ENCODE measurements at places on chromosomes 7 and 10.
A peak's percentile ranks its signal among the peaks of the same experiment; 100 is the strongest.

- DNase-seq = peak; percentile 28
Observed at GRCh38 chr7:44678471-44679179, 70.0 kb upstream of the ZMIZ2 start.

- no peak for DNase-seq
Observed at GRCh38 chr7:157682064-157682945, 345.5 kb downstream of the DNAJB6 start.

GRCh38 chr10:78919181-78919966 is 149.4 kb upstream of the ZMIZ1 start:
- DNase-seq = no peak

GRCh38 chr10:124663766-124664360 is 80.3 kb downstream of the FAM53B start:
- no peak for DNase-seq

DNA sequence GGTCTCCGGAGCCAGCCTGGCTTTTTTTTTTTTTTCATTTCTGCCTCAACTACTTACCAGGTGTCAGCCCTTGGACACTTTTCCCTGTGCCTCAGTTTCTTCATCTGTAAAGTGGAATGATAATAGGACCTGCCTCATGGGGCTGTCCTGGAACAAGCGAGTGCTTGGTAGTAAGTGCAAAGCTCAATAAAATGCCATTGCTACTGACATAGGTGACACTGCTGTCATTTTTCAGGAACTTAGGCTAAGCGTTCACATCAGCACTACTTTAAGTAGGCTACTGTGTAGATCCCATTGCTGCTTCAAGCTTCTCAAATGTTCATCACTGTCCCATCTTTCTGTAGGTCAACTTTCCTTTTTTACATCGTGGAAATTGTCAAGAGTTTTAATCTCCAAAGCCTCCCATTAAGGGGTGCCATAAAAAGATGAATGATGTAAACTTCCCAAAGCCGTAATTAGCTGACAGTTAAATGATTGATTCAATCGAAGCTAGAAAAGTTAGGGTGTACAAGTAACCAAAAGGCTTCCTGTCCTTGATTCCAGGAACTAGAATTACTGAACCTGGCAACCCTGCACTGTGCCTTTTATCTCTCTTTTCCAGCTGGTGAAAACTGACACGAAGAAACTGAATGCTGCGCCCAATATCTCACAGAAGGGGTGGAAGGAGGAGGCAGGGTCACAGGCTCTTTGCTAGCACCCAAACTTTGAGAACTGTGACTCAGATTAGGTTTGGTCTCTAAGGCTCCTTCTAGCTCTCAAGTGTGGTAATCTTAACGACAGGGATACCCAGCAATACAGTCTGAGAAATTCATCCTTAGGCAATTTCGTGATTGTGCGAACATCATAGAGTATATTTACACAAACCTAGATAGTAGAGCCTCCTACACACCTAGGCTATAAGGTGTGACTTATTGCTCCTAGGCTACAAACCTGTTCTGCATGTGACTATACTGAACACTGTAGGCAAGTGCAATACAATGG is 861 bp upstream of the USP6NL start:
- peak; percentile 28 for DNase-seq

- no peak for DNase-seq
Observed at GRCh38 chr10:1128649-1129048, 72.5 kb downstream of the WDR37 start.

- DNase-seq = peak; percentile 24
Observed at GRCh38 chr10:55629793-55630490, 731.1 kb downstream of the ZWINT start.

DNA sequence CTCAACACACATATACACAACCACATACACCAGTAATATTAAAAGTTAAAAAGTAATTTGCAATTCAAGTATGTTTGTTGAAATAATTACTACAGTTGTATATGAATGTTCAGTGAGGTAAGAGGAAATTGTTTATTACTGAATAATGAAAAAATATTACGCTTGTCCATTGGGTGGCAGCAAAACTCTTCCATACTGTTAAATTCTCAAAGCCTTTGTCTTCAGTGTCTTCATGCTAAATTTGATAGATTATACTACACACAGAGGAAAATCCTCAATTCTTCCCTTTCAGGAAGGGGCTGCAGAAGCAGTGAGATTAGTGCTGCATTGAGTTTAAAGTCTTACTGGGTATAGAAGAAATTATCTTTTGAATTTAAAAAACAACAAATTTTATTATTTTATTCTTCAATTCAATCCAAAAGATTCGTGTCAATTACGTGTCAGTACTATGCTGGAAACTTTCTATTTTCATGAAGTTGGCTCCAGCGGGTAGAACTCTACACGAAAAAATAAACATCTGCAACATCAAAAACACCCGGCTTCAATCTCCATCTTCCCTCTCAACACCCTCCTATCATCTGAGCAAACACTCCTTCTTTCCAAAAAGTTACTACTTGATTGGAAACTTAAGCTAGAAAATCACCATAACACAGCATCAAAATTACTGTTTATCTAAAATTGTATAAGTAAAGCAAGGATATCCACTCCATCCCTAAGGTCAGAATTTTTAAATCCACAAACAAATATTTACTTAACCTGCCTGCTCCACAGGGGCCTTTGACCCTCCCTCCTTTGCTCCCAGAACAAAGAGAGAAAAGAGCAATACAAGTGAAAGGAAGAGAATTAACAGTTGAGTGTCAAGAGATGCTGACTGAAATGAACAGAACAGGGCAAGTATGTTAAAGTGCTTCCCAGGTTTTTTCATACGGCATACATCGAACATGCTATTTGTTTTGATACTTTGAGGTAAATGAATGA is 37.0 kb upstream of the TES start:
- DNase-seq = peak; percentile 63

DNA sequence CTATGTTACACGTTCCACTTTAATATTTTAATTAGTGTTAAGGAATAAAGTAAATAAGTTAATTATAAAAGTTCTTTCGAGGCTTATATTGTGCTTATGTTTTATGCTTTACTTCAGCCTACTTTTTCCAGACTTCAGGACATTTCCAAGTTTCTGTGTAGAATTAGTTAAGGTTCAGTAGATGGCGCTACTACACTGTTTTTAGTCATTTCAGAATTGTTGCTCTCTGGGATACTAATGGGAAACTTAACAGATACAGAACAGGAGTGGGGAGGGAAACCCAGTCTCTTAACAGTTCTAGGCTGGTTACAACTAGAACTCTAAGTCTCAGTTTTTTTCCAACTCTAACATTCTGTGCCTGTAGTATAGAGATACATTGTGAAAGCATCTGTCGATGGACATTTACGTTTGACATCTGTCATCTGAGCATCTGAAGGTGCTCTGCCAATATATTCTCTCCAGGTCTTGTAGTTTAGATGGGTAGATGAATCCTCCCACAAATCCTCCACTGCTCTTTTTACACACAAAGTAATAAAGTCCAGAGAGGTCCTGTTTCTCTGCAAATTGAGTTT is 56.8 kb upstream of the FAM171A1 start:
- peak; percentile 56 for DNase-seq

Data from muscle of arm (tissue), 14 donors.